ENCODE measurements at places on chromosomes 6 and 20.

- DNase-seq, result no peak
Observed at GRCh38 chr6:43074847-43075669, 1.1 kb upstream of the PTK7 start.

GRCh38 chr6:159788753-159789376, 537 bp downstream of the TCP1 start:
- peak; percentile 11 for DNase-seq

- no peak for DNase-seq
Observed at GRCh38 chr6:158262755-158263154, 49.5 kb upstream of the TULP4 start.

DNA sequence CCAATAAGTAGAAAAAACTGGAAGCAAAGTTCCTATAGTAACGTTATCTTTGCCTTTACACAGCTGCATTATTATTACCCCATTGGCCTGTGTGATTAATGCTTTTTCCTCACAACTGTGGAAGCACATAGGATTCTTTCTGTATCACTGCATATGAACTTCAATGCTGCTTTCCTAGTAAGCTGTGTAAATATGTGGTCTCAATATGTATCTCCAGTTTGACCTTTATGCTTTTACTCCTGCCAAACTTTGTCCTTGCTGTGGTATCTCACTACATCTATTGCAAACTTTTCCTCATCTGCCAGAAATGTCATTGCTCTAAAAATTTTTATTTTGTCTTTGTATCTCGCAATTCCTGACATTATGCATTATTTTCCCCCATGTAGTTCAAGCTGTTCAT, 168.6 kb downstream of the ZFAND3 start:
- DNase-seq, result no peak

DNA sequence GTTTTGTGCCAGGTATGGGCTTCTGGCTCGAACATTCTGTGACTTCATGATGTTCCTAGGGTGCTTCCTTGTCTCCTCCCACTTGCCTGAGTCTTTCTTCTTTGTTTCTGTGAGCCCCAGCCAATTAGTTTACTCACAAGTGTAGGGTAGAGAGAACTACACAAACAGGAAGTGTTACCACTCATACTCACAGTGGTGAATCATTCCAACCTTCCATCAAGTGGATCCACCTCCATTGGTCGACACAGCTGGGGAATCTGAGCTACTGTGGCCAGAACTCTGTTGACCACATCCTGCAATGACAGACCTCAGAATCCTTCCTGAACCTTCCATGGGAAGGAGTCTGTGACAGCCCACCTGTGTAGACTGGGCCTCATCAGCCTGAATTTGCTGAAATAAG, 76.8 kb downstream of the UNC5CL start:
- DNase-seq, result no peak

- no peak for DNase-seq
Observed at GRCh38 chr20:31712112-31712553, 10.5 kb downstream of the BCL2L1 start.

- no peak for DNase-seq
Observed at GRCh38 chr20:16147216-16147615, 426.0 kb downstream of the KIF16B start.

DNA sequence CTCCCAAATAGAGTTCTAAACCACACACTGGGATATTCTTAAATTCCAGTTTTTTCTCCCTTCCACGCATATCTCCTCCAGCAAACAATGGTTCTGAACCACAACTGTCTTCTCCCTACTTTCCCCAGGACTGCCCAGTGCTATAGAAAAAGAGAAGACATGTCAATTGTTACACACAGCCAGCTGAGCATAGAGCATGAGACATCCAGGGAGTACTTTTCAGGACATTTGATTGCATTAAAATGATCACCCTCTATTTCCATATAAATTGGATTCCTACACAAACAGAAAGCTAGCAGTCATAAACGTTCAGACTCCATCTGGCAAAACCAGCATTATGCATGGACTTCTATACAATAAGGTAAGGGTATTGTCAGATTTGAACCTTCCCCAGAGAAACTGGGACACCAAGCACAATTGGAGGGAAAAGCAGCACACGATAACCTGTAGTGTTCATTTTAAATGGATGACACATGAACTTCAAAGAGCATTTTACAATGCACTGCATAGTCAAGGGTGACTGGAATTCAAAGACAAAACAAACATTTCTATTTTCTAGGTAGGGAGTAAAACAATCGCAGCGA, 93.1 kb upstream of the HEY2 start:
- DNase-seq, result no peak

DNA sequence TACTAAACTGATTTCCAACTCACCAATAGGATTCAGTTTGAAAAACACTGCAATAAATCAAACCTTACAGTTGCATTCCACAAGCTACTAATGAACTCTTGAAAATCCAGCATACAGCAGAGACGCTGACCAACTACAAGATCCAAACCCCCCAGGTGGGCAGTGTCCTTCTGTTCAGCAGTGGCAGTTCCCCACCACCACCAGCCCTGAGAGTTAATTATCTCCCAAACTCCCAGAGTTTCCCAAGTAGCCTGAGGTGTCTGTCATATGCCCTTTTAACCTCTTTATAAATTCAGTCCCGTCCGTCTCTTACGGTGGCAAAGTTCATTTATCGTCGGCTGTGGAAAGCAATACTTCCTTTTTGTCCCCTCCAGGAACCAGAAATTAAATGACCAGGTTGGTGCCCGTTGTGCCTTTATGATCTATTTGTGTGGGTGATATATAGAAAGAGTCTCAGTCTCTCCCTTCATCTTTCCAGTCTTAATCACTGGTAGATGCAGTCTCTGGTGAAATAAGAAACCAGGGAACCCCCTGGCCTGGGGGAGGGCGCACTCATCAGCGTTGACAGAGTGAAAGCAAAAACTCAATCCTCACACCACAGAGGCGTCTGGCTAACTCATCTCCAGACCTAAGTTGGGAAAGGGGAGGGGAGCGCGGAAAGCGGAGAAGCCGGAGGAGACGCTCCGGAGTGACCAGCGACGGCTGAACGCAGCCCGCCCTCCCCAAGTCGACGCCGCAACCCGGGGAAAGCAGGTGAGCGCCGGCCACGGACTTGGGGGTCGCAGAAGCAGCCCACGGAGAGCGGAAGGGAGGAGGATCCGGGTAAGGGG, 717 bp downstream of the MRPL14 start:
- no peak for DNase-seq

DNA sequence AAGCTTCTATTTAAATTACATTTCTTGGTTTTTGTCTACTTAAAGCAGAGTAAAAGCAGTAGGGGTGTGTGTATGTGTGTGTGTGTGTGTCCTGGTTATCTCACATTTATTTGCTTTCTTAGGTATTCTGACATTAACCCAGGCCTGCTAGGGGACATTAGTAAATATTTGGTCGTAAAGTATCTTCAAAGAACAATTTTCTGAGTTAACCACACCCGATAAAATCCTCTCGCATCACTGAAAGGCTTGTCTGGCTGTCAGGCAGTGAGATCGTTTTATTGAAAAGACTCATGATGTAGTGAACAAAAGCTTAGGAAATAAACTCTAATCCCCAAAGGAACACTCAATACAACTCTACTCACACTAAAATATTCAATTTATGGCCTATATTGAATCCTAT, 77.9 kb downstream of the ZNF217 start:
- DNase-seq, result no peak

DNA sequence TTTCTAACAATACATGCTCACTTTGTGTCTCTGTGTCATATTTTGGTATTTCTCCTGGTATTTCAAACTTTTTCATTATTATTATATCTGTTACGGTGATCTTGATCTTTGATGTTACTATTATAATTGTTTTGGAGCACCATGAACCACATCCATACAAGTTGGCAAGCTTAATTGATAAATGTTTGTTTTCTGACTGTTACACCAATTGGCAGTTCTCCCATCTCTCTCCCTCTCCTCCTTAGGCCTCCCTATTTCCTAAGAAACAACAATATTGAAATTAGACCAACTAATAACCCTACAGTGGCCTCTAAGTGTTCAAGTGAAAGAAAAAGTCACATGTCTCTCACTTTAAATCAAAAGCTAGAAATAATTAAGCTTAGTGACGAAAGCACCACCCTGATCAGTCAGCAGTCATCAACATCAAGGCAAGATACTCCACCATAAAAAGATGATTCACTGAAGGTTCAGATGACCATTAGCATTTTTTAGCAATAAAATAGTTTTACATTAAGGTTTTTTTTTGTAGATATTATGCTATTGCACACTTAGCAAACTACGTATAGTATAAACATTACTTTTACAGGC, 61.5 kb downstream of the IBTK start:
- no peak for DNase-seq

DNA sequence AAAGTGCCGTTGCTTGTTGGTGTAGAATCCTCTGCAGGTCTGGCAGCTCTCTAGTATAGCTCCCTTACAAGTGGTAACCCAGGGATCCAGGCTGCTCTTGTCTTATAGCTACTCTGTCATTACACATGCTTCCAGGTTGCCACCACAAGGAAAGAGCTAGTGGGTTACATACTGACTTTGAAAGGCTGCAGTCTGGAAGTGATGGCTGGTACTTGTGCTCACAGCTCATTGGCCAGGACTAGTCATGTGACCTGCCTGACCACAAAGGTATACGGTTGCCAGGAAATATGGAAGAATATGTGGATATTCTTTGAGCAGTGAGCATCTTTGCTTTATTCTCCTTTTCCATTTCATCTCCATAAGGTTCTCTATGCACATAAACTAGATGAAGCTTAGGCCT, 46.0 kb downstream of the RREB1 start:
- no peak for DNase-seq

- no peak for DNase-seq
Observed at GRCh38 chr6:151690768-151691562, 116.5 kb upstream of the ESR1 start.

DNA sequence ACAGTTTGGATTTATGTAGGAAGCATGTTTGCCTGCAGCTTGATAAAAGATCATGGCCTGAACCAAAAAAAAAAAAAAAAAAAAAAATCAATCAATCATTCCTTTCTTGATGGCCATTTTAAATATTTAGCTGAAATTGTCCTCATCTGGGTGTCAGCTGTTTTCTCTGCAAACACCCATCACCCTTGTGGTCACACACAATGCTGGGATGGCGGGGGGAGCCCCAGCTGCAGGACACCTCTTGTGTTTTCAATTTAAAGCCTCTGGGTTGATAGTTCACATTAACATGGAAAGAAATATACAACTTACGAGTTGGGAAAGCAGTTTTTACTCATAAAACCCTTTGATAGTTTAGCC, 160.4 kb downstream of the ZFP64 start:
- DNase-seq, result no peak

DNA sequence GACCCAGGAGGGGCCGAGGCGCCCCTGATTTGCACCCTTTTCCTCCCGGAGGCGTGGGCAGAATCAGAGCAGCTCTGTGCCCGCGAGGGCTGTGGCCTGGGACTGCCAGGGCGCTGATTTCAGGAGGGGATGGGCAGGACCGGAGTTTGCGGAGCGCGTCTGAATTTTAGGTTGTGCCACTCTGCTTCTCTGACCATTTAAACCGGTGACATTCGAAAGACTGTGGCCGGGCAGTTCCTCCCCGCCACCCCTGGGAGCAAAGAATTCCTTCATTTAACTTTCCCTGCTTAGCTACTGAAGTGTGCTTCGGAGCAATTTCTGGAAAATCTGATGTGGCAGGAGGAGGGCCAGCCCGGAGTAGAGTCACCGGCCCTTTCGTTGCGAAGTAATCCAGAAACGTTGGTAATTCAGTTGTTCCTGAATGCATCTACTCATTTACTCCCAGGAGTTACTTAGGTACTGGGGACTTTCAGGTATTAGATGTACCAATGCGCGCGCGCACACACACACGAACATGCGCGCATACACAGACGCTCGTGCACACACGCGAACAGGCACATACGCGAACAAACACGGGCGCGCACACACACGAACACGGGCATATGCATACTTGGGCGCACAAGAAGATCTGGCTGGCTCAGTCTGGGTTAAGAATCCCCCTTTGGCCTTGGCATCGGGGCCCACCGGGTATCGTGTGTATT, 568 bp downstream of the CCDC170 start:
- no peak for DNase-seq

- DNase-seq, result no peak
Observed at GRCh38 chr20:60007464-60007863, 49.2 kb downstream of the CDH26 start.

DNA sequence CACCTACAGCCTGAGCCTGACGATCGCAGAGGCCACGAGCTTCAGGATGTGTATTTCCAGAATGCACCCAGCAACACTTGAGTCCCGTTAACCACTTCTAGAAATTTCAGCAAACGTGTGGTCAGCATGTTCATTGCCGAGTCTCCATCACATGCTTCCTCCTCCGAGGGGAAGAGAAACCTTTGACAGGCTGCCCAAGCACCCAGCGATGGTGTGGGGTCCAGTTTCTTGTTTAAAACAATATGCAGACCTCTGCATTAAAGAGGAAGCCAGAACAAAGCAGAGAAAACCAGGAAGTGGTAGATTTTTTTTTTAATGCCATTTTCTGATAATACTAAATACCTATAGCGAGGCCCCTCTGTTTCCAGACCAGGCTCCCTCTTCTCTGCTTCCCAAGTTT, 71.9 kb downstream of the GNAS-AS1 start:
- no peak for DNase-seq

- no peak for DNase-seq
Observed at GRCh38 chr6:42007286-42008137, 42.8 kb upstream of the TAF8 start.

DNA sequence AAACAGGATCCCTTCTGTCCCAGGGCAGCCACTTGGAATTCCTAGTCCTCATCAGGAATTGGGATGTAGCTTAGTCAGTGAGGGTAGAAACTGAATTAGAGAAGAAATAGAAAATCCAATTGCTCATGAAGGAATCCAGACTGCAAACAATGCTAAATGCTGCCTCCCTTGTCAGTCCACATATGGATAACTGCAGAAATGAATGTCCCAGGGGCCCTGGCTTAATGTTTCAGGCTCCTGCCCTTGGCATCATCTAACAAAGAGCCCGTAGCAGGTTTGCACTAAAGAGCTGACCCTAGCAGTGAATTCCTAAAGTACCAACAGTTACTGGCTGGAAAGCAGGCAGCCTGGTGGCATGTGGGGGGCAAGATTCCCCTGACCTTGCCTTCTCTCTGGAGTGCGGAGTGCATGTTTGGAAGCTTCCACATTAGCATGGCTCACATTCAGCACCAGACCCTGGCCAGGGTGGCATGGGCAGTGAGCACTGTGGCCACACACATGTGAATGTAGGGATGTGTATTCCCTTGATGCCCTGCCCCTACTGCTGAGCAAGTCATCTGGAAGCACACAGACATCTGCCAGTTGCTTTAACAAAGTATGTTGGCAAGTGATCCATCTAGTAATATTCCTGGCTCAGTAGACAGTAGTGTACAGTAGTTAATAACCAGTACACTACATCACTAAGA, 394.5 kb downstream of the CDC5L start:
- no peak for DNase-seq

GRCh38 chr6:65157025-65157424, 550.0 kb downstream of the EYS start:
- DNase-seq, result no peak

- no peak for DNase-seq
Observed at GRCh38 chr6:3918469-3918868, 69.3 kb downstream of the FAM50B start.

Measured in esophagus squamous epithelium (tissue), 5 donors.